ENCODE measurements at places on chromosomes 11 and 22.

DNA sequence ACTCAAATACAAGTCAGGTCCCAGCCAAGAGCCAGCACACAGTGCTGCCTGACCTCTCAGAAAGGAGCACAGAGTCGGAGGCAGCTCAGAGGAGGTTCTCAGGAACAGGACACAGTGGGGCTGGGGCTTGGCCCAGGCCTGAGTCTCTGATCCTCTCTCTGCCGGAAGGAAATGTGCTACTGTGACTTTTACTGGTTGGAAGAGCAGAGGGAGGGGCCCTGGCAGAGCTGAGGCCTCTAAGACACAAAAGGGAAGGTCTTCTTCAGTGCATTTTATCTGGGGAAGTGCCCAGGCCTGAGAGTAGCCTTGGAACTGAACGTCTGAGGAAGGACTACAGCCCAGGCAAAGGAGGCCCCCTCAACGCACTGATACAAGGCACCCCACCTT is 16.2 kb upstream of the CASTOR1 start:
- no peak for DNase-seq

GRCh38 chr11:79080551-79080950 is 360.3 kb downstream of the TENM4 start:
- DNase-seq, result no peak

- DNase-seq, result no peak
Observed at GRCh38 chr11:27926981-27927481, 180.9 kb downstream of the KIF18A start.

DNA sequence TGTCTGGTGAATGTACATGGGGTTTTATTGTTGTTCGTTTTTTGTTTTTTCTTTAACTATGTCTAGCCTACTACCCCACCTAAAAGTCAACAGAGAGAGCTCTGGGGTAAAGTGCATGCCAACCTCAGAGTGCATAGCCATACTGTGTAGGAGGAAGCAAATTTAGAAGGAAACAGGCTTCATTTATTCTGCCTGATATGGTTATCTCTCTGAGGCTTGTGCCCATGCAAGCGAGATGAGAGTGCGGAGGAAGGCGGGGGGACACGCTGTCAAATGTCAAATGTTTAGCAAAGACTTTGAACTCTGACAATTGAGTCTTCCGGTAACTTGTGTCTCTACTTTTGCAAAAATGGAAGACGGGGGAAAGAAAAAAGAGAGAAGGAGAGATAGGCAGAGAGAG is 295.5 kb downstream of the ETS1 start:
- DNase-seq, result no peak

GRCh38 chr11:126114486-126115126 is 51.9 kb upstream of the CDON start:
- DNase-seq, result no peak

DNA sequence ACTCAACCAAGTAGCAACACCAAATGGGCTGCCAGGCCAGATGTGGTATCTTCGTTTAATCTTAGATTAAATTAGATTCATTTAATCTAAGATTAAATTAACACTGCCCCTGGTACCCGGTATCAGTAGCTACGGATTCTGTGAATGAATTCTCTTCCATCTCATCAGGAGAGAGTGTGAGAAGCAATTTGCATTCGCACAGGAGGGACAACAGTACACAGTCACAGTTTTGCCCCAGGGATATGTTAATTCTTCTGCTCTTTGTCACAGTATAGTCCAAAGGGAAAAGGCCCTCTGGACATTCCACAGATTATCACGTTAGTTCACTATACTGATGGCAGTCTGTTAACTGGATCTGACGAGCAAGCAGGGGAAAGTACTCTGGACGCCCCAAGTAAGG is 22.9 kb downstream of the ASCL2 start:
- DNase-seq, result no peak

- no peak for DNase-seq
Observed at GRCh38 chr22:50086526-50086925, 1.3 kb upstream of the MLC1 start.

- DNase-seq, result no peak
Observed at GRCh38 chr11:110977661-110978060, 265.4 kb upstream of the ARHGAP20 start.

GRCh38 chr11:59172345-59173079 is 580 bp downstream of the DTX4 start:
- no peak for DNase-seq

- DNase-seq, result no peak
Observed at GRCh38 chr22:21014726-21015465, at the start of gene P2RX6. TSS of gene P2RX6 (plus strand) at chr22:21015165. CDS start at chr22:21015175, 10 bp downstream.

- no peak for DNase-seq
Observed at GRCh38 chr11:114322934-114323333, 26.7 kb downstream of the NNMT start.

- no peak for DNase-seq
Observed at GRCh38 chr22:39129746-39130145, 22.7 kb downstream of the CBX7 start.

DNA sequence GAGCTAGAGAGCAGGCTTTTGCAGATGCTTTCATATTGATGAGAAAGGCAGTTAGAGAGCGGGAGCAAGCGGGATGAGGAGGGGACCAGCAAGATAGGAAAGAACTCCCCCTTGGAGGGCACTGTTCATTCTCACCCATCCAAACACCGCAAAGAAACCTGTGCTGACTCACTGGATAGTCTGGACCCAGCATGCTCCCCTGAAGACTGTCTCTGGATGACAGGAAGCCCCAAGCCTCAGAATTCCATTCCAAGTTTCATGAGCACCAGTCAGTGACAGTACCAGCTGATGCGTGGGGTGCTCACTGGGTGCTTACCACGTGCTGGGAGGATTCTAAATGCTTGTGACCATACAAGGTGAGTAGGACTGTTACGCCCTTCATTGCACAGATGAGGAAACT is 34.2 kb downstream of the MICAL3 start:
- DNase-seq, result no peak

DNA sequence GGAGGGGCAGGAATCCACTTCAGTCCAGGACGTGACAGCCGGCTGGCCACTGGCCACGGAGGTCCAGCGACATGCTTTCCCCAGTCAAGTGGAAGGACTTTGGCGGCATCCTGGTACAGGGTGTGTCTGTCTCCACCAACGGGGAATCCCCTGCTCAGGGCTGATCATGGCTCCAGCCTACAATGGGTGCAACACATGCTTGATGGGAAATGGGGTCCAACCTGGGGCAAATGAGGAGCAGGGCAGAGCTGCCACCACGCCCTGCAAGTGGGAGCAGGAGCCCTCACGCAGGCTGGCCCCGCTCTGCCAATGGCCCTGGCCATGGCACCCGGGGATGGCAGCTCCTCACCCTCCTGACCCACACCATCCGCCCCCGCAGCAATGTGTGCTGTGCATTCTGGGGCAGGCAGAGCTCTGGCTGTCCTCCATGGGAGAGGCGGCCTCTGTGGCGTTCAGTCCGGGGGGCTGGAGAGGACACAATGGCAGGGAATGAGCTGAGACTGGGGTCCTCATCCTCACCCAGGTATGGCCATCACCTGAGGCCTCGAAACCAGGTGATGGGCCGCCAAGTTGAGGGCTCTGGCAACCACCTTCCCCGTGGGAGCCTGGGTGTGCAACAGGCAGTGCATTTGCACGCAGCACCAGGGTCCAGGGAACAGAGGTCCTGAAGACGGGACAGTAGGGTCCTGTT is 5.8 kb upstream of the SEPTIN5 start:
- DNase-seq, result no peak

- DNase-seq, result no peak
Observed at GRCh38 chr11:28763151-28763550, 655.0 kb downstream of the METTL15 start.

DNA sequence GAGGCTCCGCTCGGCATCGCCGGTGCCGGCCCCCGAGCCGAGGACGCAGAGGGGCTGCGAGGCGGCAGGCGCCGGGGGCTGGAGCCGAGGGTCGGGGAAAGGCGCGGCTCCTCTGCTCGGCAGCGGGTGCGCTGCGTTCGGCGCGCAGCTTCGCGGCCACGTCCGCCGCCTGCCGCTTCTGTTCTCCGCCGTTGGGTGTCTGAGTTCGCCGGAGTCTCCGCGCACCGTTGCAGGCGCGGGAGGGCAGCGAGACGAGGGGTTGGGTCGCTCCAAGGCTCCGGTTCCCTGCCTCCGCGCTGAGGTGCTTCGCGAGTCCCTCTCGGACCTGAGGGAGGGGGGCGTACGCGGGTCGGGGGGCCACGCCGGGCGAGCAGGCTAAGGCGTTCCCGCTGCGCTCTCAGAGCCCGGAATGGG is 347 bp downstream of the MN1 start:
- no peak for DNase-seq

DNA sequence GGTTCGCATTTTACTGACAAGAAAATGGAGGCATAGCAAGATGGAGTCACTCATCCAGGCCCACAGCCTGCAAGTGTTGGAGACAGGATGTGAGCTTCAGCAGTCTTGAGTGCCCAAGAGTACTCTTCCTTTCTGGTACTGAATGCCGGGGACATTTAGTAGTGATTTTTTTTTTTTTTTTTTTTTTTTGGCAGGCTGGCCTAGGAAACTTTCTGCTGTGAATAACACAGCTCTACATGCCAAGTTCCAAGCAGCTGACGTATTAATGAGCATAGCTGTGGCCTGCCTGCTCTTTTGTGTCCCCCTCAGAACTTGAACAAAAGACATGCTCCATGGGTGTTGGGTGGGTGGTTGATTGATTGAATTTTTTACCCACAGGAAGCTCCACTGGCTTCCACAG is 195.5 kb upstream of the CADM1 start:
- DNase-seq, result no peak

DNA sequence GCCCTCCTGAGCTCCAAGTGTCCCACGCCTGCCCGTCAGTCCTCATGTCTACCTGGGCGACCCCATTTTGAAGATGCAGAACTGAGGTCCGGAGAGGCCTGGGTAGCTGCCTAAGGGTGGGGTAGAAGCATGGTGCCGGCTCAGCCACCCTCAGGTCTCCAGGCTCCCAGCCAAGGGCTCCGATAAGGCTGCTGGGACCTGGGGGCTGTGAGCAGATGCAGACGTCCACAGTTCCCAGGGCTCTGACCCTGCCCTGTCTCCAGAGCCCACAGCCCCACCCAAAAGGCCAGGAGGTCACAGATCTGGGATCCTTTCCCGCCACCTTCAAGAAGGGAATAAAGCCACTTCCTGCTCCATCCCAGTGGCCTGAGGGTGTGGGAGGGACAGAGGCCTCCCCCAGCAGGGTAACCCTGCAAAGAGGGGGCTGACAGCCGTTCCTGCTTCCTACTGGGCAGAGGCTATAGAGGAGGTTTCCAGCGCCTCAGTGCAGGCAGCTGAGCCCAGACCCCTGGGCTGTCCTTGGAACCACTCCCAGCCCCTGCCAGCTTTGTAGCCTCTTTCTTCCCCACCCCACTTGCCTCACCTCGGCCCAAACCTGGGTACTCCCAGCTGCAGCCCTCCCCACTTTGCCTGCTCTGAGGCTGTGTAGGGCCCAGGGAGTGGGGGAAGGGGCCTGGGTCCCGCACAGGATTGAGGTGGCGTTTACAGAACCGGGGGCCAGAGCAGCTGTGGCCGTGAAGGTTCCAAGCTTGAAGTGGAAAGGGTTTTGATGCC is 85.5 kb downstream of the CDKN1C start:
- no peak for DNase-seq

- DNase-seq, result no peak
Observed at GRCh38 chr11:315516-315994, 1.7 kb downstream of the IFITM1 start.

DNA sequence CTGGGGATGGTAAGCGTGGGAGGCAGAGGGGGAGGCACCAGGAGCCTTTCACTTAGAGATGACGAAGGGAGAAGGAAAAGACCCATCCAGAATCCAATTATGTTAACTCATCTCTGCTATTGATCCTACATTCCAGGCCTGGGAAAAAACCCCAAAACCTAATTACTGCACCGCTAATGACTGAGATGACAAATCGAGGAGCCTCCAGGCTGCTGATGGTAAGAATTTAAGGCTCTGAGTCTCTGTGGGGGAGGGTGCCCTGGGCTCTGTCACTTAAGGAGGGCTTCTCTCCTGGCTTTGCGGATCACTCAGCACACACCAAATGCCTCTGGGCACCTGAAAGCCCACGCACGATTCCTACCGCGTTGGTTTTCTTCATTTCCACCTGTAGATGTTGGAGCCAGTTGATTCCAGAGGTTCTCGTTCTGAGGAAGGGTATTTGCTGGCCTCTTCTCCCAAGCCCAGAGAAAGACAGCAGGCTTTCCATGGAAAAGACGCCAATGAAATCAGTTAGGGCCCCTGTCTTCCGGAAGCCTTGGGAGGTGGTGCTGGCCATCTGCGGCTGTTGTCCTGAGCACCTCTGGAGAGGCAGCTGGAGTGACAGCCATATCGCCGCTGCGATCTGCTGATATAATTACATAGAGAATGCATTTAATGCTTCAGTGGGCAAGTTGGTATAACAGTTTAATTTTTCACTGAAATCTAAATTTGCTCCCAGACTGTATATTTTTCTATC is 751.2 kb downstream of the BRD1 start:
- no peak for DNase-seq

DNA sequence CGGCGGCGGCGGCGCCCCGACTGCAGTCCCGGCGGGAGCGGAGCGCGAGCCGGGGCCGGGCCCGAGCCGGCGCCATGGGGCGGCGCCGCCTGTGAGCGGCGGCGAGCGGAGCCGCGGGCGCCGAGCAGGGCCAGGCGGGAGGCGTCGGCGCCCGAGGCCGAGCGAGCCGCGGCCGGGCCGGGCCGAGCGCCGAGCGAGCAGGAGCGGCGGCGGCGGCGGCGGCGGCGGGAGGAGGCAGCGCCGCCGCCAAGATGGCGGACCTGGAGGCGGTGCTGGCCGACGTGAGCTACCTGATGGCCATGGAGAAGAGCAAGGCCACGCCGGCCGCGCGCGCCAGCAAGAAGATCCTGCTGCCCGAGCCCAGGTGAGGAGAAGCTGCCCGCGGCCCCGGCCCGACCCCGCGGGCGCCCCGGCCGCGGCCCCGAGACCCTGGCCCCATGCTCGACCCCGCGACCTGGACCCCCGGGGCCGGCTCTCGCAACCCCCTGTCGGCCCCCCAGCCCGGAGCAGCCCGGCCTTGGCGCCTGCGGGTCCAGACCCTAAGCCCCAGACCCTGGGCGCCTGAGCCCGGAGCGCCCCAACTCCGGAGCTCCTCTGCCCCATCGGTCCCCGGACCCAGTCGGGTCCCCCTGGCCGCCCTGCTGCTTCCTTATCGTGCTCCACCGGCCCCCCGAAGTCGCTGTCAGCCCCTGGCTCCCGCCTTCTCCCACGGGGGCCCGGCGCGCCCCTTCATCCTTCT is at the start of gene GRK2:
Gene GRK2 (plus strand): TSS at position 25 of the 739 bp plus-strand sequence. CDS start 227 bp downstream, at position 252.
- DNase-seq, result no peak

- DNase-seq, result no peak
Observed at GRCh38 chr11:33475993-33476392, 218.8 kb downstream of the HIPK3 start.
